Caki2 (cell line): ENCODE measurements at places on chromosomes 6 and 20. TPM values are rescaled to one million over a fixed set of nuclear protein-coding genes. Genes with fewer than 3 reads are reported as not detected.

KLC4 gene
- total RNA-seq = 49.3 and 61.6 TPM in 2 replicates

ATRN gene
- total RNA-seq = 9.0 and 15.3 TPM in 2 replicates

BCAS1 gene
- total RNA-seq = not detected in 2 replicates

FERMT1 gene
- total RNA-seq = 7.7 and 25.2 TPM in 2 replicates

TRIM15 gene
- not detected in 2 replicates for total RNA-seq

TRMT6 gene
- total RNA-seq = 19.7 and 23.4 TPM in 2 replicates

WFDC12 gene
- total RNA-seq = not detected in 2 replicates

VIP gene
- total RNA-seq = not detected in 2 replicates

CTCFL gene
- total RNA-seq = not detected in 2 replicates

GPR6 gene
- total RNA-seq = not detected in 2 replicates

SMIM29 gene
- 57.0 and 64.2 TPM in 2 replicates for total RNA-seq
